ENCODE measurements at places on chromosomes 5 and 9. TPM values are rescaled to one million over a fixed set of nuclear protein-coding genes. Genes with fewer than 3 reads are reported as not detected.

CTXN3 gene
- total RNA-seq = not detected

FYB1 gene
- total RNA-seq = 31.2 TPM

DNA sequence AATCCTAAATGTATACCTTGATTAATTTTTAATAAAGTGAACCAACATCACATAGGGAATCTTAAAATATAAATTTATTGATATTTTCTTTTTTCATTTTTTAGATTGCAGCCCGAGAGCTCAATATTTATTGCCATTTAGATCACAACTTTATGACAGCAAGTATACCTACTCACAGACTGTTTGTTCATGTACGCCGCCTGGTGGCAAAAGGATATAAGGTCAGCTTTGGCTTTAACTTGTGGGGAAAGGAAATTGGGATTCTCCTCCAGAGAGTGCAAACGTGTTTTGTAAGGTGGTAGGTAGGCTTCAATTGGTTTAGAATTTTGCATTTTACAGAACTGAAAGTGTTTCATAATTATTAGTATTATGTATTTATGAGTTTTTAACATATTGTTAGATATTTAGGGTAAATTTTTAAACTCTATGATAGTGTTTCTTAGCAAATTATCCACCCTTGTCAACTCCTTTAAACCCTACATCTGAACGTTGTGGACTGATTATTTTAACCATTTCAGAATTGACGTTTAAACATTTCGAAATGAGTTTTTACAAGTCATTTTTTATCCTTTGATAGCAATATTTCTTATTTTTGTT, 17.5 kb upstream of the DHFR start:
- peaks cover 7% of the 10 kb centered on the region for H3K36me3 ChIP-seq
- no peak overlapping the region for H3K27ac ChIP-seq
- no peaks in the 10 kb centered on the region for H3K27me3 ChIP-seq
- H3K4me1 ChIP-seq = no peaks in the 10 kb centered on the region

DNA sequence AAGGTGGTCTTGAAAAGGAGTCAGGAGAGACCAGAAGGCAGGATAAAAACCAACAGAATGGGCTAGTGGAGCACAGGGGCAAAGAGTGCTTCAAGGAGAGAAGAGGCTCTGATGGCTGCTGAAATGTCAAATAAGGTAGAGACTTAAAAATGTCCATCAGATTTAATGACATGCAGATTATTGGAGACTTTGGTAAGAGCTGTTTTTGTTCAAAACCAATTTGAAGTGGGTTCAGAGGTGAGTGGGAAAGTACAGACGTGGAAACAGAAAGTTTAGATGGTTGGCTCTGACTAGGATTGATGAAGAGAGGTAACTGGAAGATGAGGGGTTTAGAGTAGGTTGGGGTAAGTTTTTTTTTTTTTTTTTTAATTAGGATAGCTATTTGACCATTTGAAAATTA, 14.1 kb downstream of the SLC25A46 start:
- H3K27ac ChIP-seq = no peak overlapping the region
- no peaks in the 10 kb centered on the region for H3K4me1 ChIP-seq
- H3K36me3 ChIP-seq = no peaks in the 10 kb centered on the region
- H3K27me3 ChIP-seq = no peaks in the 10 kb centered on the region
- no peak overlapping the region for H3K4me3 ChIP-seq

Measured in lung (tissue), 17 donors.